Activated CD8-positive, alpha-beta memory T cell treated with anti-CD3 and anti-CD28 coated beads, Interleukin-2, amount 10 ng/mL, durations not matched to agents 7 days and 5 days (primary cell): ENCODE measurements at places on chromosomes 4 and X.

GRCh38 chr4:155903453-155903852, at the start of gene TDO2:
TSS of gene TDO2 (plus strand) at chr4:155903696. CDS start at chr4:155903759, 63 bp downstream.
- no peak for DNase-seq

- no peak for DNase-seq
Measured at GRCh38 chrX:129653971-129654651, 645 bp downstream of the APLN start.

DNA sequence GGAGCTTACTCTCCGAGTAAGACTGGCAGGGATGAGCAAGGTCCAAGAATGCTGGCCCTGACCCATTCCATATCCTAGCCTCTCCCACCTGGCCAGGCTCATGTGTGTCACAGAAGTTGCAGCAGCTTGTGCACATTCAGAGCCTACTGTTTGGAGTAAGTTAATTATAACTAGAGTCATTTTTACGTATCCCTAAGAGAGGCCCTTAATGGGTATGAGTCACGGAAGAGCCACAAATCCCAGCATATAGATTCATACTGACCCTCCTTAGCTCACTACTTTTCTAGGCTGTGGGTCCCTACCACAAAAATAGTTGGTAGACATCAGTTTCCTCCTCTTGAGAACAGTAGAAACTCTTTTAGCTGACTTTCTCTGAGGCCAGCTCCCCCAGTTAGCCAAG, 118.3 kb upstream of the FRG1 start:
- DNase-seq: no peak

GRCh38 chr4:66564901-66565651, 894.8 kb upstream of the EPHA5 start:
- no peak for DNase-seq

- no peak for DNase-seq
Measured at GRCh38 chr4:157114671-157115070, 38.7 kb downstream of the GLRB start.

- DNase-seq: no peak
Measured at GRCh38 chrX:66030505-66031317, 9.2 kb downstream of the VSIG4 start.

- DNase-seq: no peak
Measured at GRCh38 chrX:50327235-50327634, 122.7 kb downstream of the CCNB3 start.

DNA sequence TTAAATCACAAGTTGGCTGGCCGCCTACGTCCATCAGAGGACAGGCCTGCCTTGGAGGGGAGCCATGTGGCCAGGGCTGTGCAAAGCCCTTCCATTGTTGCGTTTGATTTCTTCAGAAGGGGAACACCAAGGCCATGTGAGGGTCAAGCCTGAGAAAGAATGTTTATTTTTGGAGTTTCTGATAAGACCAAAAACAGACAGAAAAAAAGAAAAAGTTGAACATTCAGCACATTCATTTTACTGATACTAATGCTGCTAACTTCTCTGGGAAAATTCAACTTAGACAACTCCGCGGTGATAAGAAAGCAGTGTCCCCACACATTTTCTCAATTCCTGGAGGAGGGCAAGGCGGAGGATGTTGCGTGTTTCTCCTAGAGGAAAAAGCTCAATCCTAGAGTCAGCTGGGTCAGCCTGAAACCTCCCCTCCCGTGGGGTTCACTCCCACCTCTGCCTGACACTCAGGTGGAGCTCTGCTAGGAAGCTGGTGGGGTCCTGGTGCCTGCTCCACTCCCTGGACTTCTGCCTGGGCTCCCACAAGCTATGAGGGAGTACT, 63.5 kb downstream of the ANAPC4 start:
- DNase-seq: no peak

GRCh38 chr4:154004507-154005170, 215.8 kb upstream of the SFRP2 start:
- DNase-seq: no peak

DNA sequence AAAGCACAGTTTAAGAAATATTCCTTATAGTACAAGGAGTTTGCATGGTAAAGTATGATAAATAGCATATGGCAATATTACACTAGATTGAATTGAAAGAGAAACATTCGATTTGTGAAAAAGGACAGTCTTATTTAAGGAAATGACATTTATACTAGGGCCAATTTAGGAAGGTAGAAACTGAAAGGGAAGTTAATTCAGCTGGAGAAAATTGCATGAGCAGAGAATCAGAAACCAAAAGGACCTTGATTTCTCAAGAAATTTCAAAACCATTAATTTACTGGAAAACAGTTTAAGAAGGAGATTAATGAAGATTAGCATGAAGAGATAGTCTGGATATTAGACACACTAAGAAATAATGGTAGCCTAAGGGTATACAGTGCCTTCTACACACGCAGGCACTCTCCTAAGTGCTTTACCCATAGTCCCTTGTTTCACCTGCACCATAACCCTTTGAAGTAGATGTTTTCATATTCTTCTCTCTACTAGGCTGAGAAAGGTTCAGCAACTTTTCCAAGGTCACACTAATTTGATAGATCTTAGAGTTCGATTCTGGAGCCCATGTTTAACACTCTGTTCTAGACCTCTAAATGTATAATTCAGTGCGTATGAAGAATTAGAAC, 259.1 kb upstream of the SLIT2 start:
- no peak for DNase-seq

GRCh38 chr4:181504924-181505323, 738.3 kb upstream of the TENM3 start:
- no peak for DNase-seq

DNA sequence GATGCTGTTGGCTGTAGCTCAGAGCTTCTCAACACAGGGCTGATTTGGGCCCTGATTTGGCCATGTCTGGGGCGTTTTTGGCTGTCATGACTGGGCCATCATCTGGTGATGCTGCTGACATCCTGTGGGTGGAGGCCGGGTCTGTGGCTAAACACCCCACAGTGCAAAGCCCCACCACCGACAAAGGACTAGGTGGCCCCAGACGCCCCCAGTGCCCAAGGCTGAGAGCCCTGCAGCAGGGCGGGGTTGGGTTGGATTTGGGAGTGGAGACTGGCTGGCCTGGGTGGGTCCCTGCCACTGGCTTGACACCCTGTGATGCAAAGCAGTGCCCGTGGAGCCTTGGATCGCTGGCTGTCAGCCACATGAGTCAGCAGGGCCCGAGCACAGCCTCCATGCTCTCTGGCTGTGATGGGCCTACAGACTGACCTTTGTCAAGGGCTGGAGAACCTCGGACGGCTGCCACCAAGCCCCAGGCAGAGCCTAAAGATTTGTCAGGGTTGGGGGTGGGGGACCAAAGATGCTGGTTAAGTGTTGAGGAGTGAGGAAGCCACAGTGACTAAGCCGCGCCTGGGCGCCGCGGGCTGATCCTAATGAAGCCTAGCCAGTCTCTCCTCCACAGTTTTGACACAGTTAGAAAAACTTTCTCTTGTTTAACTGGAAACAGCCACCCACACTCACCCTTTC, 28.3 kb downstream of the CYTL1 start:
- DNase-seq: no peak

GRCh38 chr4:26779674-26780073, 81.0 kb upstream of the STIM2 start:
- DNase-seq: no peak
